ENCODE measurements at places on chromosomes 13 and 19.
A peak's percentile ranks its signal among the peaks of the same experiment; 100 is the strongest.

- no peak for DNase-seq
These were observed 3.1 kb downstream of the SLITRK5 start for GRCh38 chr13:87674247-87674738.

GRCh38 chr13:29439601-29440388, 155.7 kb downstream of the SLC7A1 start:
- no peak for DNase-seq

DNA sequence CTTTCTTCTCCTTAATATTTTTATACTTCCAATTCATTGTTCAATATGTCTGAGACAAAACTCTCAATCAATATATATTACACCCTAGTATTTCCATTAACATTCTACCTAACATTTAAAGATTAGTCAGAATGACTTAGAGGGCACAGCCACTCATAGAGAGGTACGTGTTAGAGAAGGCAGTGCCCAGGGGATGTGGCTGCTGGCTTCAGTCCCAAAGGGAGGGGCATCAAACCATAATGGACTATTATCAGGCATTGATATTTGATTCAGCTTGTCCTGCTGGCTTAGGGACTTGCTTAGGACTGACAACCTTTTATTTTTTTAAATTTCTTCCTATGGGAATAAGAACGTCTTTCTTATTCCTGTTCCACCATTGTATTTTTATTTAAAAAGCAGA, 1392.0 kb upstream of the ATXN8OS start:
- DNase-seq: peak; percentile 10

GRCh38 chr13:20016649-20017364, 58.3 kb downstream of the ZMYM2 start:
- no peak for DNase-seq

GRCh38 chr13:50291611-50292010, 276.4 kb downstream of the KCNRG start:
- no peak for DNase-seq

DNA sequence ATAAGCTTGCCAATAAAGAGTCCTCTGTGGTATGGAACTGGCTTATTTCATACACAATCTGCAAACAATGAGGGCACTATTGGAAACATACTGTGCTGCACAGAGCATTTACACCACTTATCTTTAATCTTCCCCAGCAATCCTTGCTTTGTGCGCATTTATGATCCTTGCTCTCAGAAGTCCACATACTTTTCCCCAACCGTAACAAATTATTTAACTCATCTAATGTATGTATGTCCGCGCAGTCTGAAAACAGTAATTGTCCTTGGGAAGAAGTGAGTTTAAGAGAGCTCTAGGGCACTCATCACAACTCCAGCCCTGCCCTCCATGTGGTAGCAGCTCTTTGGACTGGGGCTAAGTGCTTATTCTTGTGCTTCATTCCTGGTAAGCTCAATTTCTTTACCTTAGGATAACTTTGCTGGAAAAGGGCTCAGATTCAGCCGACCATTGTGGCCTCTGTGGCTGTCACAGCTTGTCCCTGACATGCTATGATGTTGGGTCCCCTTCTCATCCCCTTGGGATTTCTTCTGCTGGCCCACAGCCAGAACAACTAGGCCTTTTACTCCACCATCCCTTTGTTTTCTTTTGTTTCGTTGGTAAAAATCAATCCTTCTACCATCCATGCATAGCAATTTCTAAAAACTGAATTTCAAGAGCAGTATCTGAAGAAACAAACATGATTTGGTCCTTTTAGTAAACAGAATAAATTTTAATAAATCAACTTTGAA, 152.7 kb downstream of the TNFRSF19 start:
- DNase-seq: no peak

DNA sequence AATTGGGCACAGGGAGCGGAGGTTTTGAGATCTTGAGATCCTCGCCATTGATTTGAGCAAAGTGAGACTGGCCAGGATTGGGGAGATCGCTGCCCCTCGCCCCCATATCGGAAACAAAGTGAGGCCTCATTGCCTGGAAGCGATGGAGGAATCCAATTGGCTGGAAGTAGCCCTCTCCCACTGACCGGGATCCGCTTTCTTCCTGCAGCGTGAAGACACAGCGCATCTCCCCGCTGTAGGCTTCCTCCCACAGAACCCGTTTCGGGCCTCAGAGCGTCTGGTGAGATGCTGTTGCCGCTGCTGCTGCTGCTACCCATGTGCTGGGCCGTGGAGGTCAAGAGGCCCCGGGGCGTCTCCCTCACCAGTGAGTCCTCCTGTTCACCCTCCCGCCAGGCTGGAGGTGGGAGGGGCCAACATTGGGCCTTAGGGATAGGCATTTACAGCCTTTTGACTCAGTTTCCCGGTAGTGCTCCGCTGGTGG, 438 bp downstream of the PRKCSH start:
- DNase-seq: peak; percentile 70

DNA sequence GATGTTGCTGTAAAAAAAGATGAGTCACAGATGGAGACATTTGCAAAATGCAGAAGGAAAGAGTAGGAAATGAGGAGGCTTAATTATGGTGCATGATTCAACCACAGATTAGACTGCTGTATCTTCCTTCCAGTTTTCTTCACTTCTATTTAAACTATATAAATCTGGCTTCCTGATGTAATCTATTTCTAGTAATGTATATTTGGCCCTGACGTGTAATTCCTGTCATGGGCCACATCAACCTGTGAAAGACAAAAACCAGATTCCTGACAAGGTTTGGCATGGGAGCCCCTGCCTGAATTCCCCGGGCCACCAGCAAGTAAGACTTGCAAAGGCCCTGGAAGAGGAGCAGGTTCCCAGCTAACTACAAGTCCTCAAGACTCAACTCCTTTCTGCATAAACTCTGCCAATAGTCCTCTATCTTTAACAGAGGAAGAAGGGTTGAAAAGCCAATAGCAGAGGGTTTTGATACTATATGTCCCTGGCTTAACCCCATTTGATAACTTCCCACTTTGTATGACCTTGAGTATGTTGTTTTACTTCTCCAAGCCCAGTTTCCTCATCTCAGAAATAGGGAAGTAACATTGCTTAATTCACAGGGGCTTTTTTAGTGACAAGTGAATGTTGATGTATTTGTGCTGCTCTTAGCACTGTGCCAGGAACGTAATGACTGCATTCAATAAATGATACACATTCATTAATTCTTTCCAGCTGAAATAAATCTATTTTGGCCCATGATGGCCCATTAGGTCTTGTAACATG, 172.7 kb downstream of the SPRY2 start:
- no peak for DNase-seq

GRCh38 chr13:97369261-97369893, 64.6 kb upstream of the RAP2A start:
- DNase-seq: no peak

GRCh38 chr19:49340069-49340864, 5.1 kb downstream of the CD37 start:
- peak; percentile 14 for DNase-seq

DNA sequence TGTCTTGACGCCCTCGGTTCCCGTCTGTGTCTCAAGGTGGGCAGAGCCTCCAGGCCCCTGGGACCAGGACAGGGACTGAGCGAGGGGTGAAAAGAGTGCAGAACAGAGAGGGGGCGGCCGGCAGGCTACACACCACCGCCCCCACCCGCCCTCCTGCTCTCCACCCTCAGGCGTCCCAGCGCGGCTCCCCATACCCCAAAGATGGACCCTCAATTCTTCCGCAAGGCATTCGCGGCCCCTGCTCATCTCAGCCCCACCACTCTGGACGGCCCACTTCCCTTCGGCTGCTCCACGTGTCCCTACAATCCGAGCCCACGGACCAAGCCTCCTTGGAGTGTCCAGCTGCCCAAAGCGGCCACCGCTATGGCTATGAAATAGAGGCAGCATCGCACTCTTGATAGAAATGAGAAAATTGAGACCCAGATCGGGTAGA, 1.8 kb downstream of the KLF16 start:
- DNase-seq: no peak

DNA sequence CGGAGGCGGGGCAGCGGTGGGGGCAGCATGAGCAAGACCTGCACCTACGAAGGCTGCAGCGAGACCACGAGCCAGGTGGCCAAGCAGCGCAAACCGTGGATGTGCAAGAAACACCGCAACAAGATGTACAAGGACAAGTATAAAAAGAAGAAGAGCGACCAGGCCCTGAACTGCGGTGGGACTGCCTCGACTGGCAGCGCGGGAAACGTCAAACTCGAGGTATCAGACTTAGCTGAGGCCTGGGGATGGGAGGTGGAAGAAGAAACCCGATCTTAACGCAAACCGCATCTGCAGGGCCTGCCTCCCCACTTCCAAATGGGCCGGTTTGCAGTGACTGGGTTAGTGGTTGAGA, 693 bp downstream of the RFXAP start:
- peak; percentile 38 for DNase-seq

DNA sequence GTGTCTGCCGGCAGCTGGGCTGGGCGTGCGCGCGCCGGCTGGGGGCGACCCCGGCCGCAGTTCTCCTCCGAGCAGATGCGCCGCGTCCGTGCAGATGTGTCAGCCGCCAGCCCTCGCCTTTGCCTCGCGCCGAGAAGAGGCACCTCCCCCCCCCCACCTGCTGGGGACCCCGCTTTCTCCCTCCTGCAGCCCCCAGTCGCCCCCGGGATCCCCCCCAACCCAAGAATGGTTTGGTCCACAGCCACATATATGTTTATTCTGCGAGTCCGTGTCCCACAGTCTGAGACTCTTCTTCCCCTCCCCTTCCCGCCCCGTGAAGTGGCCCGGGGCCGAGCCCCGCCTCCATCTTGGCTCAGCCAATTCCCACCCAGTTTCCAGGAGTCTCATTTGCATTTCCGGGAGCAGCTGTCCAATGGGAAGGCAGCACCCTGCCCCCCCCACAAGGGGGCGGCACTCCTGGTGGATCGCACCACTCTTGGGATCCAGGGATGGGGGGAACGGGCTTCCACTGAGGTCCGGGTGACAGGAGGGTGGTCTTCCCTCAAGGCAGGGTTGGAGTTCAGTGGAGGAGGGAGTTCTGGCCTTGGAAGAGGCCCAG, 8.6 kb downstream of the ISOC2 start:
- peak; percentile 76 for DNase-seq

GRCh38 chr19:54662730-54663129, at the start of gene LILRB4:
Gene LILRB4 (plus strand): TSS chr19:54662985. CDS start chr19:54663034, 49 bp downstream.
- no peak for DNase-seq

DNA sequence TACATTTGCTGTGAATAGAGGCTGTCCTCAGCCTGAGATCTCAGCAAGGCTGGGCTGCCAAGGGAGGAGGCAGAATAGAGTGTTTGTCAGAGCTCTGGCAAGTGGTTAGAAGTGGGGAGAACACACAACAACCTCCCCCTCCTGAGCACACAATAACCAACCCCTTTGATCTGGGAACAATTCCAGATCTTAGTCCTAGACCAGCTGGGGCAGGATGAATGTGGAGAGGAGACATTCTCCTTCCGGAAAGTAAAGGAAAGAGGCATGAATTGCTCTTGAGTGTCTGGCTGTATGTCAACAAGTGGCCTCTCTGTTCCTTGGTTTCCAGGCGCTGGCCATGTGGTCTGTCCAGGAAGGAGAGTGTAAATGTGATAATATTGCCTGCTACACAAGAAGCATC, 114.9 kb upstream of the TMTC4 start:
- DNase-seq: no peak

DNA sequence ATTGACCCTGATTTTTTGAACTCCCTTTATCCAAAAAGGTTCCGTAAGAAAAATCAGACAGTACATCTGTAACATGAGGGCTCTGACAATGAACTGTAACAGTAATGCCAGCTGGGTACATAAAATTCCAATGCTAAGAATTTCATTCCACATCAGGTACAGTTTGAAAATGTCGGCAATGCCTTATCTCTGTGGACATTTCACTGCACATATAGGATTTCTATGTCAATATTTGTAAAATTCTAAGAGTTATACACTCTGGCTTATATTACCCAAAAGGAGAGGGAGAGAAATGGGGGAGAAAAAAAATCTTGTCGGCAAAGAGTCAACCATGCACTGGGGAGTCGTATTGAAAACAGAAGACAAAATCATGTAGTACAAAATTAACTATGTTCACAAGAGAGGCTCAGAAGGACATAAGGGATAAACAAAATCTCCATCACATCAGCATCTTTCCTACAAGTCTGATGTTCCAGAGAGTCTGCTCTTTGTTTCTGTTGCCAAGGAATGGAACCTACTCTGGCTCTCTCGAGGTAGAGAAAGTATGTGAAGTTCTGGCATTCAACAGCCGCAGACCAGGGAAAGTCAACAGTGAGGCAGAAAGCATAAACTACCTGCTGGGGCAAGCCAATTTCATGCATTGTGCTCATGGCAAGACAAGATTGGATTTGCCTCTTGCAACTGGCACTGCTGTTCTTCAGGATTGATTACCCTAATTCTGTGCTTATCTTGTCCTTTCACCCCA, 72.4 kb downstream of the STARD13 start:
- no peak for DNase-seq

DNA sequence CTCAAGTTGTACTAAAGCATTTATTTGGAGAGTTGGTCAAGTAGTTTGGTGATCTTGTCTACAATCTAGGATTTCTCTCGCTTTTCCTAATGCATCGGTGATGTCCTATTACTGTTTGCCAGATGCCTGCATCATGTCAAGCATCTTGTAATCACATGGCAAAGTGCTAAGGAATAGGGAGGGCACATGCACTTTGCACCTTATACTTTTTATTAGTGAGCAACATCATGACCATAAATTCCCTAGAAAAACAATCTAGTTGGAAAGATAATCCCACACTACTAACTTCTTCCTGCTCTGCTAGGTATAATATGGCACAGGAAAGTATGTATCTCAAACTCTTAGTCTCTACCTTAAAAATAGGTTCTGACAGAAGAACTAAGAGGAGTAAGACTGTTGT, 894.3 kb upstream of the SLITRK1 start:
- DNase-seq: no peak

DNA sequence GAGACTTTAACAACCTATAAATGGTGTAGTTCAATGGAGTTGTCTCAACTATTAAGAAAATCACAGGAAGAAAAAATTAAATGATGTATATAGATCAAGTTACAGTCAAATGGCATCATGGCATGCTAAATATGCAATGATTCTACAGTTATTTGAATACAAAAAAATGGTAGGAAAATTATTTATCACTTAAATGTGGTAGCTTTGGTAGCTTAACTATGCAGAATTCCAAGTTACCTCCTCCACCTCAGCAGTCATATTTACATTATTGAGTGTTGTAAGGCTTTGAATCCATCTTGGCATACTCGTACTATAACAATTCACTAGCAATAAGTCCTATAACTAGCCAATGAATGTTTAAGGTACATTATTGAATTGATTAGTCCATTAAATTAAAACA, 36.8 kb downstream of the CAB39L start:
- DNase-seq: no peak

- DNase-seq: no peak
These were observed 77.9 kb upstream of the KCTD15 start for GRCh38 chr19:33718651-33719254.

DNA sequence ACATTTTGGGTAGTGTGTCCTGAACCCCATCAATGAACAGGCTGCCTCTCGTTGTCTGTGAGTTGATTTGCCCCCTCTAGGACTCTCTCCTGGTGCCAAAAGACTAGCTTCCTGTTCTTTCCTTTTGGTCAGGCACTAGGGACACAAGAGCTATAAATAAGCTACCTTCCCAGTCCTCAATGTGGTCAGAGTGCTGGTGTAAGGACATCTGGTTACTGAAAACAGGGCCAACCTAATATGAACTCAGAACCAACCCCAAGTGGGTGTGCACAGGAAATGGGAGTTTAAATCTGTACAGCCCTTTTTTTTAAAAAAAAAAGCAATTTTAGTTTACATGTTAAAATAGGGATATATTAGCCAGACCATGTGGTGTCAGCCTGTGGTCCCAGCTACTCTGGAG, 129.2 kb downstream of the ZIC5 start:
- DNase-seq: no peak

GRCh38 chr13:98571955-98572662, 4.8 kb downstream of the STK24 start:
- DNase-seq: no peak
